ENCODE measurements at places on chromosomes 1 and 21.

DNA sequence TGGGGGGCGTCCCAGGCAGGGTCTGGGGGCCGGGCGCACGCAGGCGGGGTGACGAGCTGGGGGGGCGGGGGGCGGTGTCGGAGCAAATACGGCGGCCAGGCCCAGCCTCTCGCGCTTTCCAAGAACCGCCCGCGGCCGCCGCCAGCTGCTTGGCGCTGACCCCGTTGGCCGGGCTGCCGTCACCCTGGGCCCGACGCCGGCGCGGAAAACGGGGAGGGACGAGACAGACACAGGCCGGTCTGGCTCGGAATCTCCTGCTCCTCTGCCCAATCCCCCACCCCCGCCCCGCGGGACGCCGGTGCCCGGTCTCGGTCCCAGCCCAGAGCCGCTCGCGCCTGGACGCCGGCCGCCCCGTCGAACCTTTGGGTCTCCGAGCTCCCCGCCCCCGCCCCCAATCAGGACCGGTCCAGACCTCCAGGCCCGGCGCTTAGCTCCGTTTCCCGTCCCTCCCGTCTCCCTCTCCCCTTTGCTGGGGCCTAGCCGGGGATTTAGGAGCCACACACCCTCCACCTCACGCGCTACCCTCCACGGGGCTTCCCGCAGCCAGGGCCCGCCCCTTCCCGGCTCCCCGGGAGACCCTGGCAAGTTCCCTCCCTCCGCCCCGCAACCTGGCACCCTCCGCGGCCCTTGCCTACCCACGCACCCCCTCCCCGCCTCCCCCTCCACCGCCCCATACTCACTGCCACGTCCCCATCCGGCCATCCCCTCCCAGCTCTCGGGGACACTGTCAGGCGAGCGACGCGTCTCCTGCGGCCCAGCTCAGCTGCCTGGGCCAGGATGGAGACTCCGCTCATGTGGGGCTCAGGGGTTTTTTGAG lies 800 bp upstream of the MMP23B start:
- no peak for DNase-seq

DNA sequence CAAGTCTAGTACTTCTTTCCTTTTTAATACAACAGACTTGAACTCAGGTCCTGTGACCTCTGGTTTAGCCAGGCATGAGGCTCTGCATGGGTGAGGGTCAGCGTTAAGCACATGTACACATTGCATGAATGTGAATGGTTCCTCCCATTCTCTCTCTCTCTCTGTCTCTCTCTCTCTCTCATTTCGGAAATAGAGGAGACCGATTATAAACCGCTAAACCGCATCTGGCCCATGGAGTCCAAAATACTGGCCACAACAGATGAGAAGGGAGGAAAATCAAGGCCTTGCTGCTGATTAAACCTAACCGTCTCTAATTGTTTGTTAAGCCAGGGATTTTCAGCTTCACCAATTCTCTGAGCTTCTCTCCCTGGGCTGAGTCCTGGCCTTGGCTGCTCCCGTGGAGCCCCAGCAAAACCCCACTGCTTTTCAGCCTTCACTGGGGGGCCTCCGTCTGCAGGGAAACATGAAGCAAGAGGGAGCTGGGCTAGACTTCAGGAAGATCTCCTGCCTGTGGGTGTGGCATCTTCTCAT lies 6.6 kb downstream of the RSPO1 start:
- DNase-seq: no peak

GRCh38 chr1:224507771-224508523 lies 73.3 kb upstream of the WDR26 start:
- DNase-seq: no peak

GRCh38 chr1:30378991-30379581 lies 344.3 kb downstream of the MATN1 start:
- DNase-seq: peak; percentile 51

DNA sequence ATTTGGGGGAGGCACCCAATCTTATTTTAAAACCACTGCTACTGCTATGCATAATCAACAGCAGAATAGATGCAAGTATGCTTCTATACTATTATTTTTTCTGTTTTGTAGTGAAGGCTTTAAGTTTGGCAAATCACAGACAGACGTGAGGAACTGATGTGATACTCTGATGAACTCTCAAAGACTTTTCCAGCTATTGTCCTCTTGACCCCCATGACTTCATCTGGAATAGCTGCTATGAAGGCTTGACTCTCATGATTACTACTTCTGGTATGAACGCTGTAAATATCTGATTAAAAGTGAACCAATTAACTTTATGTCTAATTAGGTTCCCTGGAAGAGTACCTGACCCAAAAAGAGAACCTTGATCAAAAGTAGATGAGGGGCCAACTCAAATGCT lies 49.1 kb downstream of the EYA3 start:
- DNase-seq: no peak

DNA sequence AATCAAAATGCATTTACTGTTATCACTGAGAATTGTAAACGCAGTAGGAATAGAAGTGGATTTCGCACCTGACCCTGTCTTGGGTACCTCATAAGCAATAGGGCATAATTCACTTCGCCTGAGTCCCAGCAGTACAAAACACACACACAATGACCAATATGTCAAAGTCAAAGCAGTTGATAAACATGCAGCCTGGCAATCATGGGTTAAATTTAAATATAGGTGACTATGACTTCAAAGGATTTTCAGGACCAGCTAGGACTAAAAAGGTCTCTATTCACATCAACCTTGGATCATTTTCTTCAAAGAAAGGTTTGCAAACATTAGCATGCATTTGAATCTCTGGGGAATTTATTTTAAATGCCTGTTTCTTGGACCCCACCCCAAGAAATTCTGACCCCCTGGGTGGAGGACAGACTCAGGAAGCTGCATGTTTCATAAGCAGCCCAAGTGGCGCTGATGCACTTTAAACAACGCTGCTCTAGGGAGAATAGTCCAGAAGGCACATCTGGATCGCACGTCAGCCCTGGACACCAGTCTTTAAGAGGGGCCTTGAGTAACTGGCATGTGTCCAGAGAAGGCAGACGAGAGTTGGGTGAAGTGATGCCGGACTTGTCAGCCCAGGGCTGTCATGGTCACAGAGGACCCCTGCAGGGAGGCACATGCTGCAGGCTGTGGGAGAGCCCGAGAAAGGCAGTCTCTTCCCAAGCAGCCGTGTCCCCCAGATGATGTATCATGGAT lies 55.7 kb upstream of the EFHD2 start:
- no peak for DNase-seq

DNA sequence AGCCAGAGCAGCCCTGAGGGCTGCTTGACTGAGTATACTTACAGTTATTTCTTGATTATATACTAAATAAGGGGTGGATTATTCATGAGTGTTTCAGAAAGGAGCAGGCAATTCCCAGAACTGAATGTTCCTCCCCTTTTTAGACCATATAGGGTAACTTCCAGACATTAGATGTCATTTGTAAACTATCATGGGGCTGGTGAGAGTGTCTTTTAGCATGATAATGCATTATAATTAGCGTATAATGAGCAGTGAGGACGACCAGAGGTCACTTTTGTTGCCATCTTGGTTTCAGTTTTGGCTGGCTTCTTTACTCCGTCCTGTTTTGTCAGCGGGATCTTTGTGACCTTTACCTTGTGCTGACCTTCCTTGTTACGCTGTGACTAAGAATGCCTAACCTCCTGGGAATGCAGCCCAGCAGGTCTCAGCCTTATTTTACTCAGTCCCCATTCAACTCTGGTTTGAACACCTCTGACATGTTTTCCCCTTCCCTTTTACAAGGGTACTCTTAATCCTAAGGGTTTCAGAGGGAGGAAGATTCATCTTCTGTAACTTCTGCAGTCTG lies 16.2 kb downstream of the KCTD3 start:
- DNase-seq: no peak

DNA sequence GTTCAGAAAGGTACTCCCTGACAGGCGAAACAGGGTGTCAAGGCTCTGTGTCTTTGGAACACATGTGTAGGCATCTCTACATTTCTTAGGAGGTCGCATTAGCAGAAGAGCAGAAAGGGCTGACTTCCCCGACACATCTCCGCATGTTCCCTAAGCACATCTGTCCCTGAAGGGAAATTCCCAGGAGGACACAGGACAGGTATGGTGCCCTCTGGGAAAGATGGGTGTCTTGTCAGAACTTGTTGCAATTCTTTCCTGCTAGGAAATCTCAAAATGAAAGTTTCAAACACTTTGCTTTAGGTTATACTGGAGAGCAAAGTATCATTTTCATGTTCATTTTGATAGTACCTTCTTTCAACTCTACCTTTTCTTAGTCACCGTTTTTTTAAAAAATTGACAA lies 2.0 kb downstream of the DSCAM start:
- no peak for DNase-seq

GRCh38 chr1:54490361-54491248 lies 57.4 kb upstream of the ACOT11 start:
- no peak for DNase-seq

GRCh38 chr1:14440731-14441130 lies 157.8 kb upstream of the KAZN start:
- no peak for DNase-seq

DNA sequence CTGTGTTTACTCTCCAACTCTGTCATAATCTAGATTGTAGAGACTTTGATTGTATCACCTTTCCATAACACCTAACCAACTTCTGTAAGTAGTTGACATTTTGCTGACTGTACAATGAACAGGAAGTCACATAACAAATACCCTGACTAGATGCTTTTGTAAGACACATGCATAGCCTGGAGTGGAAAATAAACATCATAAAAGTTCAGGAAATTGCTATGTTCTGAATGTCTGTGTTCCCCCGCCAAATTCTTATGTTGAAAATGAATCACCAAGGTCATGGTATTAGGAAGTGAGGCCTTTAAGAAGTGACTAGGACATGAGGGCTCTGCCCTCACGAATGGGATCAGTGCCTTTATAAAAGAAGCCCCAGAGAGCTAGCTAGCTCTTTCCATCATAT lies 40.4 kb upstream of the ZSWIM5 start:
- peak; percentile 83 for DNase-seq

DNA sequence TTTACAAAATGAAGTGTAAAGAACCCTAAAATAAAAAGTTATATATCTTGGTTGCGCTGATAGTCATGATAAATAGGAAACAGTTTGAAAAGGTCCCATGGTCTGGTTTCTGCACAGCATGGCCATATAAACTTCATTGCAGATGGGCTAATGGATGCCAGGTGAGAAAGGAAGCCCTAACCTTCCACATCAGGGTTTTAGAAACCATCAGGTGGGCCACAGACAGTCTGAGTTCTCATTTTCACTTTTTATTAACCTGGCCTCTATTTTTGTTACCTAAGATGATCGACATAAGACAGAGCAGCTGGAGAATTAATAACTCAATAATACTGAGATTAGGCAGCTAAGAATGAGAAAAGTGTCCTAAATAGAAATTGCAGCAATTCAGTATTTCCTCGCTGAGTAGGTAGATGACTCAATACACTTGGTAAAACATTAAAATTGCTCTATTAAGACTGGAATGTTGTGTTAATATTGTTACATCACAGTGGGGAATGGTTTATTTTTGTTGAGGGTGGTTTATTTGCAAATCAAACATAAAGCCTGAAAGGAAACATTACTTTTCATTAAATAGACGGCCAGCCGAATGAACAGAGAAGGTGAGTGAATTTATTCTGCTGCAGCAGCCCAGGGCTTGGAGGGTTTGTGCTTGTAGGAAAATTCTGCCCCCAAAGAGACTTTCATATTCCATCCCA lies 21.1 kb downstream of the C1orf21 start:
- no peak for DNase-seq

Data from HS-5 (cell line).